ENCODE measurements at places on chromosomes 6 and 20.

- DNase-seq: no peak
Observed at GRCh38 chr20:20611167-20611566, 101.3 kb downstream of the RALGAPA2 start.

GRCh38 chr6:34196116-34196832 is 40.4 kb upstream of the HMGA1 start:
- no peak for DNase-seq

GRCh38 chr20:31803552-31804291 is 15.4 kb upstream of the MYLK2 start:
- no peak for DNase-seq

DNA sequence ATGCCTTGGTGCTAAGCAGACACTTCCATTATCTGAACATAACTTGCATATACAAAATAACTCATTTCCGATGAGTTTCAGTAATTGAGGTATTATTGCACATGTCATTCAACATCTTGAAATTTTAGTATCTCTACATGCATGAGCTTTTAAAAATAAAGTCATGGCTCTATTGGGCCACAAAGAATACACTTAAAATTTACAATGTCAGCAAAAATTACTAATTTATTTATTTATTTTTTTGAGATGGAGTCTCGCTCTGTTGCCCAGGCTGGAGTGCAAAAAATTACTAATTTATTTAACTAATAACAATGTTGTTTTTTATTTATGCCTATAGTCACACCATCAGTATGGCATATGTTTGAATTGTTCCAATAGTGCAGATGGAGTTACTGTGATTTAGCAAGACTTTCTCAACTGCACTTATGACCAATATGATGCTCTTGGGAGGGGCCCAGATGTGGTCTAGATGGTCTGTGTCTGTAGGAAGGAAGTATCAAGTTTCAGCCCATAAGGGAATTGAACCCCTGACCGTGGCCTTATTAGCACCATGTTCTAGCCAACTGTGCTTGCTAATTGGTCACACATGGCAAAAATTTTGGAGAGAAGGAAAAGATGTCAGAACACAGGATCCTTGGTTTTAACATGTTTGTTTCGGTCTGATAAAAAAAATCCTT is 370.7 kb upstream of the TSHZ2 start:
- no peak for DNase-seq

GRCh38 chr6:2767657-2768524 is 2.7 kb downstream of the WRNIP1 start:
- DNase-seq: no peak

- DNase-seq: no peak
Observed at GRCh38 chr6:113103634-113104361, 753.3 kb upstream of the MARCKS start.

DNA sequence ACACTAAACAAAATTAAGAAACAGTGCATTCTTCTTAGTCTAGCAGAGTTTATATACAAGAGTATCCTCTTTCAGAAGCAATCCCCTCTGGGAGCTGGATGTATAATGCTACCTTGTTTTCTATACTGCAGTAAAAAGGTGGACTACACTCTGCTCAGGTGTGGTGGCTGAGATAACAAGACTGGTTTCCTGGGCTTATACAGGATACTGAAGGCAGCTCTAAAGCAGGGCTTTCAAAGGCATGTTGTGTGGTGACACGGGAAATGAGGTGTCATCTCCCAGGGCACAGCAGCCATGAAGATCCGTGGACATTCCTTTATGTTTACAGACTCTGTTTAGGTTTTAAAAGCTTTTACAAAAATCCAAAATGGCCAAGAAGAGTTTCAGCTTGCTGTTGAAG is 136.7 kb downstream of the MAP3K4 start:
- no peak for DNase-seq

DNA sequence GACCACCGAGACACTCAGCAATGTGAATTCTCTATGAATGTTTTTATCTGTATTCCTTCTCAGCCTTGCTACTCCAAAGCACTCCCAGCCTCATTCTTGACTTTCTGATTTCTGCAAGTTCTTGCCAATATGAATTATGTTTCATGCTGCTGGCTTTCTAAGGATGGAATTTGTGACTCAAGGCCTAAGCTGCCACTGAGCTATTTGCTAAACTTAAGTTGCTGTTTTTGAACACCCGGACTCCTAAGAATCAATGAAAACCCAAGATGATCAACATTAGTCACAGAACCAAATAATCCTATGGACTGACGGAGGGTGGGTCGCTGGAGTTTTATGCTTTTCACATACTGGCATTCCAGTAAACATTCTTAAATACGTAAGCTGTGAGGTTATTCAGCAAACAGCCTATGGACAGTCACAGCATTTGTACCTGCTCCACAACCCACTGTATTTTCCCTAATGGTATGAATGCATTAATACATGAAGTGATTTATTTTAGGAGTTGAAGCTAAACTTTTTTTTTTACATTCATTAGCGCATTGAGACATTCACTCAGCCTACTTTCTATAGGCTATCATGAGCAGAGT is 8.2 kb upstream of the PXDC1 start:
- no peak for DNase-seq

GRCh38 chr6:4666886-4667513 is 109.2 kb upstream of the CDYL start:
- peak; percentile 23 for DNase-seq

- peak; percentile 41 for DNase-seq
Observed at GRCh38 chr20:40738976-40739375, 49.9 kb upstream of the MAFB start.

- no peak for DNase-seq
Observed at GRCh38 chr20:46703435-46703834, 6.0 kb upstream of the SLC2A10 start.

DNA sequence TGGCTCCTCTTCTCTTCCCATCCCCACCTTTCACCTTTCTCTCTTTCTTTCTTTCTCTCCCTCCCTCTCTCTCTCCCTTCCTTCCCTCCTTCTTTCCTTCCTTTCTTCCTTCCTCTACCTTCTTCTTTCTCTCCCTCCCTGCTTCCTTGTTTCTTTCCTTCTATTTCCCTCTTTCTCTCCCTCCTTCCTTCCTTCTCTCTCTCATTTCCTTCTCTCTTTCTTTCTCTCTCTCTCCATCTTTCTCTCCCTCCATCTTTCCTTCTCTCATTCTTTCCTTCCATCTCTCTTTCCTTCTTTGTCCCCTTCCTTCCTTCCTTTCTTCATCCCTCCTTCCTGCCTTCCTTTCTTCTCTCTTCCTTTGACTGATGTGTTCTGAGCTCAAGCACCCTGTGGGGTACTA is 1467.0 kb upstream of the DEFB115 start:
- DNase-seq: no peak

- DNase-seq: no peak
Observed at GRCh38 chr6:44341095-44341890, 1.2 kb upstream of the SPATS1 start.

- DNase-seq: no peak
Observed at GRCh38 chr6:30378290-30378937, 33.5 kb downstream of the RPP21 start.

DNA sequence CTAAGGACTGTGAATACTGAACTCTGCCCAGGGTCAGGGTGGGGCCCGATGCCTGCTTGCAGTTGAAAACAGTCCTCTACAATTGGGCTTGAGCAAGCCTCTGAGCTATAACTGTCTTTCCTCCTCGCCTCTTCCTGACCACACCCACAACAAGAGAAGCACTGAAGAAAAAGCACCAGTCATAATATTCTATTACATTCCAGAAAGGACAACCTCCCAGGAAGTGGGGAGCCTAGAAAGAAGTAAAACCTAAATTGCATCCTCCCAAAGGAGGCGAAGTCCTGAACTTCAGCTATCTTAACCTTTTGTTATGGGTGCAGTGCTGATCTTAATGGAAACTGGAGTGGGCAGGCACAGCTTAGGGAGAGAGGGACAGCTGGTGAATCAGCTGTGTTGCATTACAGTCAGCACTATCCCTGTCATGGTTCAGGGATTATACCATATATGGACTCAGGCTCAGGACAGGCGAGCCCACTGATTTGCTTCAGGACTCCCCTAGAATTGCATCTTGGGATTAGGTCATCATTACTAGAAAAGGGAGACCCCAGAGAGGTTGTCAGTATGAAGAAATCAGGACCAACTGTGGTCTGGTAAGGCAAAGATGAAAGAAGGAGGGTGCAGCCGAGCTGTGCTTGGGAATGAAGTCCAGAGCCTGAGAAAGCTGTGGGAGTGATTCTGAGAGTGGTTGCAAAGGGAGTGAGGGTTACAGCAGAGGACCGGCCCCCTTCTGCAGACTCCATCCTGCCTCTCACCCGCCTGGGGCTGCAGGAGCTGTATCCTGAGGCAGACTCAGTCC is 18.3 kb upstream of the TRAM2 start:
- no peak for DNase-seq

DNA sequence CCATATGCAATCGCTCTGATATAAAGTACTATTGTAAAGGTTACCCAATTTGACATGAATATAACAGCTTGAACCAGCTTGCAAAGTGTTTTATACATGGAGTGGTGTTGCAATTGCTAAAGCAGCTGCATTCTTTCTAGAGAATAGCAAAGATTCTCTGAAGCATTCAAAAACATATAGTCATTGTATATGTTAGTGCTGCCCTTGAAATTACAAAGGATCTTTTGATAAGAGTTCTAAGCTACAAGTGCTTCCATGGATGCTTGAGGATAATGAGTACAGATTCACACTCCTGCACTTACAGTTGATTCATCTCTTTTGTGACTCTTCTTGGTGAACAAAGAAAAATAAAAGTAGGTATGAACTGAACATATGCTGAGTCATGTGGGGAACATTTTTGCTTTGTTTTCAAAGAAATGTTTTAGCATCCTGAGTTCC is 175.7 kb downstream of the ALDH8A1 start:
- no peak for DNase-seq

GRCh38 chr20:15091421-15092037 is 754.1 kb upstream of the FLRT3 start:
- DNase-seq: no peak

DNA sequence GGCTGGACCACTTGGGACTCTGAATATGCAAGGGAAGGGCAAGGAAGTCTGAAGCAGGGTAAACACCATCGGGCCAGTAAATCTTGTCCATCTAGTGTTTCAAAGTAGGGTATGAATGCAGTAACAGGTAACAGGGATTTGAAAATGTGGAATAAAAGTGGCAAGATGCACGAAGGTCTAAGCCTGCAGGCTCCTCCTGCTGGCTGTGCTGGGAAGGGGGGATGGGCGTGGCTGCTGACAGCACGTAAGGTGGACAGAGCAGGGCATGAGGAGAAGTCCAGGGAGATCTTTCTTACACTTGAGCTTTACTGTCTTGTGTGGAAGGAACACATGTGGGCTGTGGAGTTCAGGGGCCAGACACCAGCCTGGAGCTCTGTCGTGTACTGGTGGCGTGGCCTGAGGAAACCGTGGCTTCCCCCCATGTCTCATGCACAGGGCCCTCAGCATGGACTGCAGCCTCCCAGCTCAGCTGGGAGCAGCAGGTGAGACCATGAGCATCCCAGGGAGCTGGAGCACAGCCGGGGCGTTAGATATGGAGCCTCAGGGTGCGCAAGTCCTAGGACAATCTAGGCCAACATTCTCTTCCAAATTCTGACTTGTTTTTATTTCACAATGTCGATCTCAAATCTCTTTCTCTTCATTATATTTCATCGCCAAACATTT is 84.5 kb downstream of the SLC22A23 start:
- DNase-seq: no peak

- peak; percentile 85 for DNase-seq
Observed at GRCh38 chr6:24125980-24126379, at the start of gene NRSN1. Gene NRSN1 (plus strand): TSS chr6:24126215. CDS start chr6:24134328, 8,113 bp downstream.

GRCh38 chr6:5359417-5359816 is 98.1 kb downstream of the FARS2 start:
- no peak for DNase-seq

DNA sequence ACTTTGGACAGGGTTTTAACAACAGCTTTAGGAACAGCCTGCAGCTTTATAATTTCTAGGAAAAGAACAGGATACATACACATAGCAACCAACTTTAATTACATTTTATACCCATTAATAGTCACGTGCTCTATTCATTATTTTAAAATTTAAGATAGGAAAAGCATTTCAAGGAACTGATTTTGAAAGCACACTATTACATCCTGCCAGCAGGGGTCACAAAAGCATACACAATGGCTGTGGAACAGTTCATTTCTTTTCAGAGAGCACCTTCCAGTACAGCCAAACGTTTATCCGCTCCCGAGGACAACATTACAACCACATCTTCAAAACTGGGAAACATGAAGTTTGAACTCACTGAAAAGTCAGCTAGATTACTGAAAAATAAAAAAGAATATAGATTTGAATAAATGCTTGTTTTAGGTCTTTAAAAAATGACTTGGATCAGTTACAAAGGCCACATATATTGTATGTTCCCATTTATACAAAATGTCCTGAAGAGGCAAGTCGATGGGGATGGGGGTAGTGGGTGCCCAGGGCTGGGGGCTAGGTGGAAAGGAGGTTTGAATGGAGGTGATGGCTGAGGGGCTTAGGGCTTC is 104.6 kb upstream of the EXOC2 start:
- DNase-seq: peak; percentile 53

GRCh38 chr20:50190251-50191064 is at the start of gene CEBPB:
Gene CEBPB (plus strand): TSS chr20:50190830. CDS start chr20:50191034, 204 bp downstream.
- no peak for DNase-seq

DNA sequence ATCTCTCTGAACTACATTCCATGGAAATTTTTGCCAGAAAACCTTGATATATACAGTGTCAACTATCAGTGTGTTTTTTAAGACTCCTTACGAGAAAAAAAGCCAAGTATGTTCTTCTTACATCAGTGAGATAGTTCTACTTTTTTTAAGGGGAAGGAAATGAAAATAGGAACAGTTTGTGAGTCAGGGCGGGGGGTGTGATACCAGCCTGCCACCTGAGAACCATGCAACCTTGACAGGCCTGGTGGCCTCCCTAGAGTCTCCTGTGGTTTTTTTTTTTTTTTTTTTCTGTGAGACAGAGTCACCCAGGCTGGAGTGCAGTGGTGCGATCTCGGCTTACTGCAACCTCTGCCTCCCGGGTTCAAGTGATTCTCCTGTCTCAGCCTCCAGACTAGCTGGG is 96.3 kb upstream of the GCM1 start:
- DNase-seq: no peak

- DNase-seq: no peak
Observed at GRCh38 chr20:7981374-7981773, 38.2 kb downstream of the TMX4 start.

- no peak for DNase-seq
Observed at GRCh38 chr6:150936021-150936555, 70.6 kb downstream of the MTHFD1L start.

- DNase-seq: no peak
Observed at GRCh38 chr6:33028220-33028849, 18.9 kb upstream of the HLA-DOA start.

Data from H1 (cell line).